ENCODE measurements at places on chromosomes 3 and 15.

GRCh38 chr15:57320631-57321220 lies 55.6 kb upstream of the CGNL1 start:
- DNase-seq = no peak

GRCh38 chr15:60418096-60418495 lies 20.3 kb upstream of the ANXA2 start:
- DNase-seq = no peak

DNA sequence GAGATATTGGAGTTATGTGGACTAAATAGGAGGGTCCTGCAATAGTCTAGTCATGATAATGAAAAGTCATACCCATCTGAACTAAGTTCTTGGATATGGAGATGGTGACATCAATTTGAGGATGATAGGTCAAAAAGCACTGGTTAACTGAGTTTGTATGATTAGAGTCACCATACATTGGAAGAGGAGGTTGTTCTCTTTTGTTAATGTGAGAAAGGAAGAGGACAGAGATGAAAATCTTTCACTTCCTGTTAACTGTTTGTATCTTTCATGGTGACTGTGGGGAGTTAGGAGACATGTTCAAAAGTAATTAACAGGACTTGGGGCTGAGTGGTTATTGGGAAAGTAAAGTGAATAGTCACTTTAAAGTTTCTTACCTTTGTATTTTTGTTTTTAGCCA lies 11.1 kb downstream of the TMEM62 start:
- no peak for DNase-seq

DNA sequence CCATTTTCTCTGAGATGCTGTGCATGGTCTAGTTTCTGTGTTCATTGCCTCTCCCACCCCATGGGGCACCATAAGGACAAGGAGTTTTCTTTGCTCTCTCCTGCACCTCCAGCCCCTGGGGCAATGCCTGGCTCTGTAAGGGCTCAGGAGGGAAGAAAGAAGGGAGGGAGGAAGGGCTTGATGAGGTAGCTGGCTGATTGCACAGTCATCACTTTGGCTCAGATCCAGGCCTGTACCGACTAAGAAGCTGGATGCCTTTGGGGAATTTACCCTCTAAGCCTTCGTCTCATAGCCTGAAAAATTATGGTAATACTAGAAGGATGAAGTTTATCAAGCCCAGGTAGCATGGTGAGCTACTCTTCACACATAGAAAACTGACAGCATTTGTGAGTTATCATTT lies 382.9 kb downstream of the GABRG3 start:
- no peak for DNase-seq
